ENCODE measurements at places on chromosomes 16 and 17.

- DNase-seq, result peak; percentile 21
These were observed 787 bp downstream of the ZFPM1 start for GRCh38 chr16:88453611-88454522.

DNA sequence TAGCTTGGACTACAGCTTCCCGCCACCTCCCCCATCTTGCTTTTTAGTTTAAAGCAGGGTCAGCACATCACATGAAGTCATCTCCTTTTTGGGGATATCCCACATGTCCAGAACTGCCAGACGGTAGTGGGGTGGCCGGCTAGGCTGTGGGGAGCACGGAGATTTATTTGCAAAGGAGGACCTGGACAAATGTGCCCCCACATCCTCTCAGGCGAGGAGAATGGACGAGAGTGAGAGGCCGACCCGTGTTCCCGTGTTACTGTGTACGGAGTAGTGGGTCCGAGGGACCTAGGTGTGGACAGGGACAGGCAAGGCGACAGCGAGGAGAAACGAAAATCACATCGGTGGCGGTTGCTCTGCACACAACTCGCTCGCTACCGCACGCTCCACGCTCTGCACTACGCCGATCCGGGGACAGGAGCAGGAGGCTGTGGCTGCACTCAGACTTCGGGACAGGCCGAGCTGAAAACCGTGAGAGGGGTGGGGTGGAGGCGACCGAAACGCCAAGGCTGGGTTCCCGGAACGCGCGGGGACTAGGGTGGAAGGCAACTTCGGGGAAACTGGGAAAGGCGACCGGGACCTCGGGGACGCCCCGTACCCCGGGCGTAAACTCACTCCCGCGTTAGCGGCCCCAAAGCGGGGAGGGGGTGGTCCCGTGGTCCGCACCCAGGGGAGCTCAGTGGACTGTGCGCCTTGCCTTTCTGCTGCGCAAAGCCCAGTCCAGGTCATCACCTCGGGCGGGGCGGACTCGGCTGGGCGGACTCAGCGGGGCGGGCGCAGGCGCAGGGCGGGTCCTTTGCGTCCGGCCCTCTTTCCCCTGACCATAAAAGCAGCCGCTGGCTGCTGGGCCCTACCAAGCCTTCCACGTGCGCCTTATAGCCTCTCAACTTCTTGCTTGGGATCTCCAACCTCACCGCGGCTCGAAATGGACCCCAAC lies at the start of gene MT1A:
TSS of gene MT1A (plus strand) at position 853 of the 937 bp plus-strand sequence. CDS start at position 926, 73 bp downstream.
- no peak for DNase-seq

GRCh38 chr16:29909391-29909790 lies 9.1 kb downstream of the ASPHD1 start:
- DNase-seq, result no peak

GRCh38 chr16:73298562-73298961 lies 250.6 kb upstream of the ZFHX3 start:
- DNase-seq, result no peak

DNA sequence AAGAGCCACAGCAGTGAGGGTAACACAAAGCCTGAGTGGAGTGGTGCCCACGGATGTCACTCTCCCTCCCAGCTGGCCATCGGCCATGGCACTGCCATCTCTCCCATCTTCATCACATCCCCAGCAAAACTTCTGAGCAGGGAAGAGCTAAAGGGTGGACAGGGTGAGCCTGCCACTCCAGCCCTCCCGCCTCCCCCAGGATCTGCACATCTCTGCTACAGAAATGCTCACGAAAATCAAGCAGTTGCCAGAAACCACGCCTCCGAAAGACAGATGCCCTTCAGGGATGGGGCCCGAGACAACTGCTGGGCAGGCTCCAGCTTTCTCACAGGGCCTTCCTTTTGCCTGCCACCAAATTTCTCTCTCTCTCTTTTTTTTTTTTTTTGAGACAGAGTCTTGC lies 3.6 kb downstream of the GRIN2C start:
- no peak for DNase-seq

DNA sequence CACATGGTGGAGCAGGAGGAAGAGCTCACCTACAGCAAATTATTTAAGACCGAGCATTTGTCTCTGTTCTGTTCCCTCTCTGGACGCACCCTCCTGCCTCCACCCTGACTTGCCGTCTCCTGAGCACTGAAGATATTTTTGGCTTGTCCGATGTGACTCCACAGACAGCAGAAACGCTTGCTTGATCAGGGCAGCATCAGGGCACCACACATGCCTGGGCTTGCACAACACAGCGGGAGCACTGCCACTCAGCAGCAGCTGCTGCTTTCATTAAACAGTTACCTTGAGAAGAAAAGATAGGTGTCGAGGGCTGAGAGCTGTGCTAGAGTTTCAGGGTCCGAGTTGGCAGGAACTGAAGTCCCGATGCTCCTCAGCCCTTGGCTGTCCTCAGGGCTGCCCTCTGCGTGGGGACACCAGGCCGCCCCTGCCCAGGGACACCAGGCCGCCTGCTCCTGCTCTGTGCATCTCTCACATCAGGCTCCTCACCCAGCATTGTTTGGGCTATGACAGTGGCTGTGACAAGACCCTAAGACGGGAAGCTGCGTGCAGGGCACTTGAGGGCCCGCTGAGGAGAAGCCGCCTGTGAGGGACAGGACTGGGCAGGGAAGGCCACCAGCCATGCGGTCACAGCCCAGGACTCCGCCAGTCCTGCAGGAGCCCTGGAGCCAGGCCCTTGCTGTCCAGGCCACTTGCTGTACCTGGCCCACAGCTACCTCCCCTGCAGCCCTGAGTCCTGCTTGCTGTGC lies 21.3 kb upstream of the CDH15 start:
- no peak for DNase-seq

GRCh38 chr16:58024486-58025350 lies 836 bp upstream of the MMP15 start:
- DNase-seq, result no peak

GRCh38 chr16:11131706-11132105 lies 124.3 kb downstream of the SOCS1 start:
- no peak for DNase-seq

- DNase-seq, result no peak
These were observed 17.4 kb downstream of the CDIPT start for GRCh38 chr16:29845656-29846055.

DNA sequence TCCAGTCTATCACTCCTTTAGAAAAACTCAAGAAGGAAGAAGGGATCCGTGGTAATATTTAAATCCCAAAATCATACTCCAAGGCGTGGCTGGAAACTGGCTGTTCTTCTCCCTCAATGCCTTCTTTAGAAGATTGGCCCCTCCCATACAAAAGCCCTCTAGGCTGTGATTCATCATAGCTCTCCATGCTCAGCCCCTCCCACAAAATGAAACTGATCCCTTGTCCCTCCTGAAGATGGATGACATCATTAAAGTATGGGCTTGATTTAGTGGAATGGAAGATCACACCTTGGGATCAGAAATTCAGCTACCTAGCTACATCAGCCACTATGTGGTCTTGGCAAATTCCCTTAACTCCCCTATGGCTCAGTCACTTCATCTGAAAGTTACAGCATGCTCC lies 4.1 kb downstream of the GRIN2A start:
- no peak for DNase-seq

DNA sequence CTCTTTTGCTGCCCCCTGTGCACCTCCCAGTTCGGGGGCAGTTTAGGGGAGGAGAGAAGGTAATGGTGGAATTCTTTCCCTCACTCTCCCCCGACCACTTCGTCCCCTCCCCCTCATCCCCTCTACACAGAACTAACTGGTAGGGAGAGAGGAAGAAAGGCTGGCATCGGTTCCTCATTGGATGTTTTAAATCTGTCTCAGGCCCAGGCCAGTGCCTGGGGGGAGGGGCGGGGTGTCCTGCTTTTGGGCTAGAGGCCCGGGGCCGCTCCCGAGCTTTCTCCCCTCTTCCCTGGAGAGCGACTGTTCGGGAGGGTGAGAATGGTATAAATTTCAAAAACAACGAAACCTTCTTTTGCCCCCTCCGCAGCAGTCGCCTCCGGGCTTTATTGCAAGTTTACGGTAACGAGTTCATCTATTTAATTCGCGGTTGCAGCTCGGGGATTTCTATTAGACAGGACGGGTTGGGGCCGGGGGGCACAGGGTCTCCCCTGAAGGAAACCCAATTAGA lies at the start of gene PRAC2:
TSS of gene PRAC2 (plus strand) at position 271 of the 508 bp plus-strand sequence. CDS start 1,226 bp downstream, outside the sequence.
- DNase-seq, result no peak

GRCh38 chr17:3990386-3991127 lies 26.3 kb upstream of the ATP2A3 start:
- no peak for DNase-seq

DNA sequence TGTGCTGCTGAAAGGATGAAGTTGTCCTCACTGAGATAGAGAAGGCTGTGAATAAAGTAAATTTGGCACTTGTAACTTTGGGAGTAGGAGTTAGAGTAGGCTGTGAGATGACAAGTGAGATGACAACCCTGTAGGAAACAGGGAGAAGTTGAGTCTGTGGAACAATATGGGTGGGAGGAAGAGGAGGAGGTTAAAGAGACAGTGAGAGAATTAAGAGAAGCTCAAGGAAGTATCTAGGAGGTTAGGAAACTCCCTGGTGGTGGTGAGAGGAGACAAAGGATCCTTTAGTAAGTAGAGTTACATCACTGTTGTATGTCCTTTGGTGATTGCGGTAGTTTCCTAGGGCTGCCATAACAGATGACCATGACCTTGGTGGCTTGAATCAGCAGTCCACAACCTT lies 10.7 kb upstream of the HSD17B2 start:
- DNase-seq, result no peak

DNA sequence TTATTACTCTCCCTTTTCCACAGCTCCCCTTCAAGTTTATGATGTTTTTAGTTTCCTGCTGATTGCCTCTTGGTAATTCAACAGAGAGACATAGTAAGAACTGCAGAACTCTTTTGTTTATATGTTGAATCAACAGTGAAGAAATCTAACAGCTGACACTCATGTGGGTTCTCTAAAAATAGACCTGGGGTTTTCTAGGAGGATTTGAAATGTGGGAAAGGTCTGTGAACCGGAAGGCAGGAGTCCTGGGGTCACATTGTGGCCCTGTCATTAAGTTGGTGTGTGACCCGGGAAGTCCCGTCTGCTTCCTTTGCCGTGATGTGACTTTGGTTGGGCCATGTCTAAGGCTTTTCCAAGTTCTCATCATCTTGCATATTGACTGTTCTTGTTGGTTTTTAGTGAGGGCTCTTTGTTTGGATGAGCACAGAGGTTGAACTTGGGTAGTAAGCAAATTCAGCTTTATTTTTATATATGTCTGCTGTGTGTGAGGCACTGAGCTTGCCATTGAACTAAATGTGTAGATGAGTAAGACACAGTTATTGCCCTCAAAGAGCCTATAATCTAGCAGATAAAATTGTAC lies 48.5 kb upstream of the HS3ST3A1 start:
- DNase-seq, result no peak

GRCh38 chr17:78973792-78974520 lies 5.8 kb downstream of the LGALS3BP start:
- no peak for DNase-seq

GRCh38 chr16:14530046-14530445 lies 100.0 kb downstream of the PARN start:
- no peak for DNase-seq

DNA sequence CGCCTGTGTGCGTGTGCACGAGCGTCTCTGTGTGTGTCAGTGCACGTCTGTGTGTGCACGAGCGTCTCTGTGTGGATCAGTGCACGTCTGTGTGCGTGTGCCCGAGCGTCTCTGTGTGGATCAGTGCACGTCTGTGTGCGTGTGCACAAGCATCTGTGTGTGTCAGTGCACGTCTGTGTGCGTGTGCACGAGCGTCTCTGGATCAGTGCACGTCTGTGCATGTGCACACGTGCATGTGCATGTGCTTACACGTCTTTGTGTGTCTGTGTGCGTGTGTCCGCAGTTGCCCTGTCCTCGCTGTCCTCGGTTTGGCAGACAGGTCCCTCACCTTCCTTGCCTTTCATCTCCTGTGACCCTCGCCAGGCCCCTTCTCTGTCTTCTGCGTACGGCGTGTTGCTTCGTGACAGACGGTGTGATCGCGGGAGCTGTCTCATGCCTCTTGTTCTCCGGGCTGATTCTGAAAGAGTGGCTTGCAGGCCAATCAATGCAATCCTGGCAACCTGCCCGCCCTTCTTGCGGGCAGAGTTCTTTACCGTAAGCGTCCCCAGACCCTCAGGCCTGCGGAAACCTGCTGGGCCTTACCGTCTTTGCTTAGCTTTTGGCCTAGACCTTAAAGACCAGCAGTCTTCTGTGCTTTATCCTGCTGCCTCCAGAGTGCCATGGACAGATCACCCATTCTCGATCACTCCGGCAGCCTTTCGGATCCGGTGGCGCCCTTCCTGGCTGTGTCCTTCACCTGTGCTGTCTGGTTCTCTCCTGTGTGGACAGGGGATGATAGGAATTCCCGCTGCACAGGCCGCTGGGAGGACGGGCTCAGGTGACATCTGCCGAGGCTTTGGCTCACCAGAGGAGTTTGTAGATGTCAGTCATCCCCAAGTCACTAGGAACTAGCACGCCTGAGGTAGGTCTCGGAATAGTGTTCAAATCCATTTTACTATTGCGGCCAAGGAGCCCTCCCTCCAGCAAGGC lies 18.5 kb downstream of the MLYCD start:
- no peak for DNase-seq

DNA sequence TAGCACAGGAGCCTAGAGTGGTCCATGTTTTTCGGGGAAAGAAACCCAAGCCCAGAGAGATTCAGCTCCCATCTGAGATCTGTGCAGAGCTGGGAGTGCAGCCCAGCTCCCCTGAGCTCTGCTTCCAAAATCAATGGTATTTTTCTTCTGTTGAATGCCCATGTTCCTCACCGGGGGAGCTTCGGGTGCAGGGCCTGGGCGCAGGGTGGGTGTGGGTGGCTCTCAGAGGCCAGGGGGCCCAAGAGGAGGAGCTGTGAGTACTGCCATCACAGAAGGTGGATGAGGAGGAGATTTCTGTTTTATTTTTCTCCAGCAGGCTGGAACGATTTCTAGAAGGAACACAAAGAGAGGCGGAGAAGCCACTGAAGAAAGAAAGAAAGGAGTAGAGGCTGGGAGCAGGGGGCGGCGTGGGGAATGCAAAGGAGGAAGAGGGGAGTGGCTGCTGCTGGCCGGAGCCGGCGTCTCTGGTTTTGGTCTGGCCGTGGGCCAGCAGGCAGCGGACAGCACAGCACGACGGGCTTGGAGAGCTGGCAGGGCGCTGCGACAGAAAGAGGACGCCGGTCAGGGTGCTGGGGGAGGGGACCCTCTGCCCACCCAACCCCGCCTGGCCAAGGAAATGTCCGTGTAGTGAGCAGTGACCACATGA lies 76.2 kb upstream of the KSR1 start:
- DNase-seq, result no peak
